ENCODE measurements at places on chromosomes 1 and 21. TPM values are rescaled to one million over a fixed set of nuclear protein-coding genes. Genes with fewer than 3 reads are reported as not detected.
A peak's percentile ranks its signal among the peaks of the same experiment; 100 is the strongest.

Gene NID1
- 32.5 TPM for total RNA-seq

- no peak for DNase-seq
Measured at GRCh38 chr1:114455102-114455785, 55.8 kb downstream of the TRIM33 start.

Gene CYP4A11
- not detected for total RNA-seq

Gene FBLIM1
- total RNA-seq = 4.7 TPM

- no peak for DNase-seq
Measured at GRCh38 chr1:178091986-178092745, 1.7 kb upstream of the RASAL2 start.

Gene VANGL2
- total RNA-seq = 46.6 TPM

- DNase-seq = no peak
Measured at GRCh38 chr1:84467298-84467697, 11.8 kb upstream of the RPF1 start.

- DNase-seq = no peak
Measured at GRCh38 chr21:42538479-42539275, 25.0 kb downstream of the SLC37A1 start.

DNA sequence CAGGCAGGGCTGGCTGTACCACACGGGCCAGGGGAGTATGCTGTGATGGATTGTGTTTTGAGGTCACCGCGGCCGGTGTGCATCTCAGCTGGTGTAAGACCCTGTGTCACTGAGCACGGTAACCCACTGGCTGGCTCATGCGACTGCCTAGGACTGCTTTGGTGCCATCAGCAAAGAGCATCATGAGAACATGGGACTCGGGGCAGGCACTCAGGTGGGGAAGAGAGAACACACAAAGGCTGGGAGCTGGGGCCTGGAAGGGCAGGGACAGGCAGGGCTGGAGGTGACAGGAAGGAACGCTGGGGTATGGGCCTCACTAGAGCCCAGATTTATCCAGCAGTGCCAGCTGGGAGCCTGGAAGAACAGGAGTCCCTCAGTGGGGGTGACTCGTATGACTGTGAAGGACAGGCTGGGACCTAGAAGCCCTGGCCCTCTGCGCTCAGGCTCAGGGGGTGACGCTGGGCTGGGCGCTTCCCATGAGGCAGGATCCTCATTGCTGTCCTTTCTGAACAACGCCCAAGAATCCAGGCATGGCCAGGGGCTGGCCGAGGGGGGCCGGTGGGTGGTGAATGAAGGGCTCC, 210.4 kb upstream of the VAMP3 start:
- no peak for DNase-seq

DNA sequence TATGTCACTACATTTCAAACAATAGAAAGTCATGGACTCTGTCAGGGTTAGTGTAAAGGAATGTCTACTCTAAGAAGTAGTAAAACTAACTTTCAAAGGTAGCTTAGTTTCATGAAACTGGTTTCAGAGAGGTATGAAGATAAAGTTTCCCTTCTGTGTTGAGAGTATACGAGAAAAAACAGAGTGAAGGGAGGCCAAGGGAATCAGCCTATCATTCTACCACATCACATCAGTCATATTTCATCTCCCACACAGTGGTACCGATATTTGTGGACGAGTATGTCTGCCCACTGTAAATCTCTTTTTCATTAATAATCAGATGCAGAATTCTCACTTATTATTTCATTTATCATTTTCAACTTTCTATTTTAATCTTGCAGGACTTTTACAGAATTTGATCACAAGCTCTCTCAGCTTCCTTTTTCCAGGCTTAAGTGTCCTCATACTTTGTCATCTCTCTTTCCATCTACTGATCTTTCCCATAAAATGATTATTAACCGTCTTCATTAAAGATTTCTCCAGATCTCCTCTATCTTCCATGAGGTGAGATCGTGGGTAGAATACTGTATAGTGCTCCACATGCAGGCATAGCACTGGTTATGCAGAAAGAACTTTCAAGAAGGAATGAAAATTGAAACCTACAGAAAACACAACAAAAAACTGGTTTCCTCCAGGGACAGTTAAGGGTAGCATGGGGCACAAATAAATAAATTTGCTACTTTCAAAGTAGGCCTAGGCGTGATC, 11.5 kb upstream of the IFI16 start:
- DNase-seq = no peak

- DNase-seq = no peak
Measured at GRCh38 chr1:89606227-89606980, 26.5 kb upstream of the LRRC8C start.

Gene PIK3R3
- total RNA-seq = 81.2 TPM

GRCh38 chr1:67485046-67485811, 55.0 kb upstream of the SERBP1 start:
- DNase-seq = no peak

DNA sequence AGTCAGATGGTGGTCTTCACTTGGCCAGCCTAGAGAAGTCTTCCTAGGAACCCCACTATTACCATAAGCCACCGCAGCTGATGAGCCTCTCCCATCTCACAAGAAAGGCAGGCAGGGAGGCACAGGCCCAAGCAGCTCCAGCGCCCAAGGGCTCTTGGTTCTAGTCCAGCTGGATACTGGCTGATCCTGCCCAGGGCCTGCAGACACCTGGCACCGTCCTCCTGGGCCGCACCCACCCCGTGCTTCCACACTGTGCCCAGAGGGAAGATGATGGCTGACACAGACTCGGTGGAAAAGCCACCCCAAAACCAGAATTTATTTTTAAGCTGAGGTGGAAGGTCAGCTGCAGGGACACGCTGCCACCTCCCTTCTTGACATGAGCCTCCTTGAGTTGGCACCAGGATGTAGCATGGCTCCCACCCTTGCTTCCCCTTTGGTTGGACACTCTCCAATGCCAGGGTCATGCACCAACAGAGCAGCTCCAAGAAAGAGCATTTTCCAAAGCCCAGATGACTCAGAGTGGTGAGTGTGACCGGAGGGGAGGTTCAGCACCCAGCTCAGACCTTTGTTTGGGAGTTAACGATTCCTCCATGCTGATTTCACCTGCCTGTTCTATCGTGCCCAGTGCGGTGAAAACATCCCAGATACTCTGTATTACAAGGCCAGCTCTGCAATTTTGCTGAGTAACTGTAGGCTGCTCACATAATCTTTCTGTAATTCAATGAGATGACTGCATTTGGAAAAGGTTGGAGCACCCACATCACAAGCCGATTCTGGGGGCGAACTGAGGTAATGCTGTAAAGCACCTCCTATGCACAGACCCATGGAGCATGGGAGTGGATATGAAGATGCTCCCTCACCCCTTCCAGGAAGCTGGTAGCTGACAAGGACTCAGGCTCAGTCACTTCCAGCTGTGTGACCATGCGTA, 63.1 kb upstream of the SLC2A1 start:
- no peak for DNase-seq

DNA sequence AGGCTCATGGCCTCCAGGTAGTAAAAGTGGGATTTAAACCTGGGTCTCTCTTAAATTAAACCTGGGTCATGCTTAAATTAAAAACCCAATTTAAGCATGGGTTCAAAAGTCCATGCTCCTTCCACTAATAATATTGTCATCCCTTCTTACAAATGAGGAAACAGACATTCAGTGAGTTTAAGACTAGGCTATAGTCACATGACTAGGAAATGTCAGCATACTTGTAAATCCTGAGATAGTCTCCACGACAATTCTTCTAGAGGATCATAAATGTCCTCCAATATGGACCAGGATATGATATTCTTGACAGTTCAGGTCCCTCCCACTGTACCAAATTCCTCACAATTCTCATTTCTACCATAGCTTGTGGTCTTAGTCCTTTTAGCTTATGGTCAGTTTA, 10.5 kb upstream of the IGFN1 start:
- DNase-seq = no peak

DNA sequence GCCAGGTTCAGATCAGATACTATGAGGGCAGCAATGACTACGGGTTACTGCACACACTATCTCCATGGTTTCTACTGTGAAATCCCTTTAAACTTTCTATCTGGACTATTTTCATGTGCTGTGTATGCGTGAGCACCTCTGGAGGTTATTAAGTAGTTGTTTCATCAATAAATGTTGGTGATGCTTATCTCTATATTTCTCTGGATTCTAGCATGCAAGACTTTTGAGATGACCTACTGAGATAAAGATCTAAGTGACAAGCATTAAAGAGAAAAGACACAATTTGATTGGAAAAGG, 194.0 kb downstream of the NRIP1 start:
- DNase-seq = no peak

DNA sequence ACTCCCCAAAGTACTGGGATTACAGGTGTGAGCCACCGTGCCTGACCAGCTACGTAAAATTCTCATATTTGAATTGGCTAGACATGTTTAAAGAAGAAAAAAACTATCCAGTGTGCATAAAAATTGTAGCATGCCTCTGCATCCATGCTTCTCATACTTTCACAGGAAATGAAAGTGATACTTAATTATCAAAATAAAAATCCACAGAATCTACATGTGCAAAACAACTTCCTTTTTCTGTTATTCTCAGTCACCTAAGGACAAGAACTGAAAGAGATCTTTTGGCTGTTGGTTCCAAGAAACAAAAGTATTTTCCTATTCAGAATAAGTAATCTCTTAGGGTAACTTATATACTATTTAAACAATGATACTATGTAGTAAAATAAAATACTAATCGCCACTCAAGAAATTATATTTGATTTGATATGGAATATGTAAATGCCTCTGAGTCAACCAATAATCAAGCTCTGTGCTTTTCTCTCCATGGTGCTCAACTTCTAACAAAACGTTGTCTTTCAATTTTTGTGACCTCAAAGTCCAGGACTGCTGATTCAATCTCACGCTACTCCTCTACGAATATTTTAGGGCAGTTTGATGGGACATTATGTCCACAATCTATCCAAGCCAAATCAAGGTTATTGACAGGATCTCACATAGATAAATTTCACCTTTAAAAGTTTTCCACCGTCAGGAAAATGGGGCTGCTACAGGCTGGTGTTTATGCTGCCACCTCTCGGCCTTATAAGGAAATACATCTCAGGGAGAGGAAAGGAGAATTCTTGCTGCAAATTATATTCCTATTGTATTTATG, 102.7 kb downstream of the ZNF281 start:
- DNase-seq = peak; percentile 49

DNA sequence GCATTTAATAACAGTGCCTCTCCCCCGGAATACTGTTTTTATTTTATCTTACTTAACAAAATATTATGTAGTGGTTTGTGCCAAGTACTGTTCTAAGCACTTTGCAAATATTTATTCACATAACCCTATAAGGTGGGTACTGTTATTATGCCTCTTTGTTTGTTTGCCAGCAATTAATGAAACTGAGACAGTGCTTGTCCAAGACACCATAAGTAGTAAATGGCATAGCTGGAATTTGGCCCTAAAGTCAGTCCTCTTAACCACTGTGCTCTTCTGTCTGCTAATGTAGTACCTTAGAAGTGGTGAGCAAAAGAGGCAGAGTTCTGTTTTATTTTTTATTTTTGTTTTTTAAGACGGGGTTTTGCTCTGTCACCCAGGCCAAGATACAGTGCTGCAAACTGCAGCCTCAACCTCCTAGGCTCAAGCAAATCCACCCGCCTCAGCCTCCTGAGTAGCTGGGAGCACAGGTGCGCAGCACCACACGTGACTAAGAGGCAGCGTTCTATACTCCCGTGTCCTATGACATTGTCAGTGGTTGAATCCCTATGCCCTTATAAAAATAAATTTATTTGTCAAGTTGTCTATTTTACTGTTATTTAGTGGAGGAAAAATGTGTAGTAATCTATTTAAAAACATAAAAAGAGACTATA, 165.8 kb downstream of the CLEC20A start:
- no peak for DNase-seq

Gene WDR64
- total RNA-seq = not detected

- no peak for DNase-seq
Measured at GRCh38 chr1:114485286-114485685, 25.7 kb downstream of the TRIM33 start.

- DNase-seq = no peak
Measured at GRCh38 chr1:18580691-18581419, 49.8 kb upstream of the PAX7 start.

- peak; percentile 94 for DNase-seq
Measured at GRCh38 chr21:37916310-37917051, at the start of gene KCNJ6. TSS of gene KCNJ6 (minus strand) at chr21:37916457. CDS start at chr21:37840682, 75,775 bp downstream.

Gene SLC22A15
- total RNA-seq = 1.9 TPM

DNA sequence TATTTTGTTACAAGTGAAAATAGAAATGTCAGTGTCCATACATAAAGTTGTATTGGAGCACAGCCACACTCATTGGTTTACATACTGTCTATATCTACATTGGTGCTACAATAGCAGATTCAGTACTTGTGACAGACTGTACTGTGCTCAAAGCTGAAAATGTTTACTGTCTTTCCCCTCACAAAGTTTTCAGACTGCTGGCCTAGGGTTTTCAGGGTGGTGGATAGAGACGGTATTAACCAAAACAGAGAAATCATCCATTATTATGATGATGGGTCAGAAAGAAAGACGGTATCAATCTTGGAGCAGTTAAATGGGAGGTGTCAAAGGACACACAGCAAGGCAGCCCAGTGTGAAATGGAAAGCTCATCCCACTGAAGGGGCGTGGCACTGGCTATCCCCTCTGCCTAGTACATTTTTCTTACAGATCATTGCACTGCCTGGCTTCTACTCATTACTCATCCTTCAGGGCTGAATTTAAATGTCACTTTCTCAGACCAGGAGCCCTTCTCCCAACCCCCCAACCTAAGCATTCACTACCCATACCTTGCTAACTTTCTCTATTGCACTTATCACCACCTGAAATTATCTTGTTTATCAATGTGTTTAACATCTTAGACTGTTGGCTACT, 10.2 kb downstream of the JAK1 start:
- no peak for DNase-seq

DNA sequence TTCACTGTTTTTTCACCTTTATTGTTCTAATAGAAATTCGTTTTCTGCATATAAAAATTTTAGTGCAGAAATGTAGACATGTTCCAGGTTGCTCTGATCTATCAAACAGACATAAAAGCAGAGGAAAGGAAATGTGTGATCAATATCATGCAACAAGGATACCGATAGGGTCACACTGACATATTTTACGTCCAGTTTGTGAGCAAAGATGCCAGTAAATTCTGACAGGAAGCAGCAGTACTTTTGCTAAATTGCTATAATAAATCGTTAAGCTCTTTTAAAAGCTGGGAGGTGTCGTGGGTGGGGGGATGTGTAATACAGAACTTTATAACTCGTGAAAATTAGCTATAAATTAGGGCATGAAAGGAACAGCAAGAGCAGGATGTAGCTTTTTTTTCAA, 955.2 kb downstream of the BRINP3 start:
- no peak for DNase-seq

GRCh38 chr1:29569971-29570634, 333.8 kb downstream of the PTPRU start:
- DNase-seq = no peak
